Body of pancreas (tissue), 4 donors: ENCODE measurements at places on chromosomes 7 and 10. TPM values are rescaled to one million over a fixed set of nuclear protein-coding genes. Genes with fewer than 3 reads are reported as not detected.

DNA sequence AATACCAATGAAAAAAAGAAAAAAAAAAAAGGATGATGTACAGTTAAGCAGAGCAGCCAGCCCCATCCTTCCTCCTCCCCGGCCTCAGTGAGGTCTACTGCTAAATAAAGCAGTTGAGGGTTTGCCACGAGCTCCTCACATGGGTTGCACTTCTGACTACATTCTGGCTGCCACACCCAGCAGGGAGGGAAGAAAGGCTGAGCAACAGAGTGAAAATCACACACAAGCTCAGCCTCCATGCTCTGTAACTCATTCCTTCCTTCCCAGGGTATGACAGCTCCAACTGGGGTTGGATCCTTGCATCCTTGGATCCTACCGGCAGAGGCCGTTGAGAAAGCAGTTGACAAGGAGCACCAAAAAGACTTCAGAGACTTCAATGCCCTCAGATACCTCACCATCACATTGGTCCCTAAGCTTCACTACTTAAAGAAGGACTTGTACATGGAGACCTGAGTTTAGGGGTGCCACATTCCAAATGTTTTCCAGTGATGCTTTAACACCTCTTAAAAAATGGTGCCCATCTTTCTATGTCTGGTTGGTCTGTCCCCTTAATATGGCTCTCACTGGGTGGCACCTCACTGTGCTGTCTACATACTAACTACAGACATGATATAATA lies 52.9 kb upstream of the PIK3CG start:
- DNase-seq: no peak

GRCh38 chr10:119131512-119132240 lies 27.8 kb downstream of the DENND10 start:
- DNase-seq: no peak

DNA sequence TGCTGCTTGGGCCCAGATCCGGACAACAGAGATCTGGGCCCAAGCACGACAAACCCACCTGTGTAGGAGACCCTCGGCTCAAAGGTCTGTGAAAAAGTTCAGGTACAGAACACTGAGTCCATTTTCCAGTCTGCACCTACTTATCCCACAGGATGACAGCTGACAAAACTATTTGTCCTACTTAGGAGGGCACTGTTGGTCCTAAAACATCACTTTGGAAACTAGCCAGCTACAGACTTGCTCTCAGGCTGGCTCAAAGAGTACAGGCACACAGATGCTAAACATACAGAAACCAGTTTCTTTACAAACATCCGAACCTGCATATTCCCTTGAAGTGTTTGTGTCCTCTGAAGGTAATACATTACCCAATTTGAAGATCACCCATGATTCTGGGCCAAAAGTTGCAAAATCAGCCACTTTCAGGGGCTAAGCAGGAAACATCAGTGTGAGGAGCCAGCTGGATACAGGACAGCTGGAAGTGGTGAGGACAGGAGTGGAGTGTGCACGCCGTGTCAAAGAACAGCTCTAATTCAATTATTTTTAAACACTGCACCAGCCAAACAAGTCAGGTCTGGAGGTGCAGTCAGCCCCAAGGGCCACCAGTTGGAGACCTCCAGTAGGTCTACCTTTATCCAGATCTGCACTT lies 88.5 kb downstream of the NOC3L start:
- DNase-seq: peak; percentile 43

DNA sequence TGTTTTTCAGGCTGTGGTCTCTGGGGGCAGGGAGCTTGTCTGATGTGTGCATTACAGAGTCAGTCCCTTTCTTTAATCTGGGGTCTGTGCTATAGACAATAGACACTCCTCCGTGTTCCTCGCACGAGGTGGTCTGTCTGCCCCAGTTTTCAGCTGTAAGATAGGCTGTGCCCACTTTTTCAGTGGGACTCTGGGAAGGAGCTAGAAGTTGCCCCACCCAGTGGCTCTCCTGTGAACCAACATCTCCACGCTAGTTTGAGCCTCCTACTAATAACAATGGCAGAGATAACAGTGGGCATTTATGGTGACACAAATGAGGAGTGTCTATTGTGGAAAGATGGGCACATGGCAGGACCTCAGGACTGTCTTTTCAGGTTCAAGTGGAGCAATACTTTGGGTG lies 44.0 kb downstream of the ADRB1 start:
- DNase-seq: no peak

- DNase-seq: no peak
Observed at GRCh38 chr10:123454987-123455386, 211.2 kb upstream of the GPR26 start.

DNA sequence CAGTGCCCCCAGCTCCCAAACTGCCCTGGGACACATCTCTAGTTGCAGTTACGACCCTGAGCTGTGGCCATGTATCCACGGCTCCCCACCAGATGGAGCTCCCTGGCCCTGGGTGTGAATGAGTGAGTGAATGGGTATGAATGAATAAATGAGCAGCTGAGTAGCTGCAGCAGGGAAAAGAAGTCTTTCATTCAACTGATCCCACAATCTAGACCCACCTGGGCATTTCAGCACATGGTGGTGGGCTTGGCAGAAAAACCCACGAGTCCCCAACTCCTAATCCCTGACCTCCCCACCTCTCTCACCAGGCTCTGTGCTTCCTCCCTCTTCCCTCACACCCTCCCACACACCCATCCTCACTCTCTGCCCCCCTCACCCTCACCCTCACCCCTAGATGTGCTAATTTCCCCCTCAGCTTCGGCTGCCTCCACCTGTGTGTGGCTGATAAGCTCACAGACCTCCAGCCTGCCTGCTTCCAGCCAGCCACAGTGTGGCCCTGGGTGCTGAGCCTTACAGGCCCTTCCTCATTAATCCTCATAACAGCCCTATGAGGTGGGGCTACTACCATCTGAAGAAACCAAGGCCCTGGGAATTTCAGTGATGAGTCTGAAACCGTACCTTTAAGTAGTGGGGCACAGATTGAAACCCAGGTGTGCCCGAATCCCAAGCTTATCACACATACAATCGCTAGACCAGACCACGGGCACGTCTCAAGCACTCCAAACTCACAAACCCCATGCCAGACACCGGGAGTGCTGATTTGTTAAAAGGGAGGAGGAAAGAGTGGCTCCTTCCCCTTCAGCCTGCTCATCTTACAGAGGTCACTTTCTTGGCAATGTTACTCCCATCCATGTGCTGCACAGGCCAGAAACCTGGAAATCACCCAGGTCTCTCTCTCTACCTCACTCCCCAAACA lies 2.2 kb upstream of the ATP6V1F start:
- DNase-seq: no peak

DNA sequence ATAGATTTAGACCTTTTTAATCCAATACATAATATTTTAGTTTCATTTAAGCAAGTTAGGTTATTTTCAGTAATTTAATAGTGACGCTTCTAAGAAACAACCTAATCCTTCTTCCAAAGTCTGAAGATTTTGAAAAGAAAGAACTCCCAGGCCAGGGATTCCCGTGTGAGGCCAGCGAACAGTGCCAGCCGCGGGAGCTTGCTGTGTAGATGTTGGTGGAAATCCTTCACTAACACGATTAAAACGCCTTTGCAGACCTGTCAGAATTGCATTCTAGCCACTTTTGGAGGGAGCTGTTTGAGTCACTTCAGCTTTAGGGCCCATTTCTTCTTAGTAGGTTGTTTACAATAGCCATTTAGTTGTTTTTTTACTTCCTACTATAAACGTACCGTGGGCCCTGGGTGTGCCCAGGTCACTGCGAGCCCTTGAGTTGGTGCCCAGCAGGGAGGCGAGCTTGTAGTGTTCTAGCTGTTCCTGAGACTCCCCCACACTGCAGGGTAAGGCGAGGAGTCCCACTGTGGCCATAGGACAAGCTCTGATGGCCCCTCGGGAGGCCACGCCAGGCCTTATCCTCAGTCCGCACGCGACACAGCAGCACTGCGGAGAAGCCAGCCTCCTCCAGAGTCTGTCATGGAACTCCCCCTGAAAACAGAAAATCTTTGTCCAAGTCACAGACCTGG lies 32.3 kb downstream of the PPP2R2D start:
- no peak for DNase-seq

DNA sequence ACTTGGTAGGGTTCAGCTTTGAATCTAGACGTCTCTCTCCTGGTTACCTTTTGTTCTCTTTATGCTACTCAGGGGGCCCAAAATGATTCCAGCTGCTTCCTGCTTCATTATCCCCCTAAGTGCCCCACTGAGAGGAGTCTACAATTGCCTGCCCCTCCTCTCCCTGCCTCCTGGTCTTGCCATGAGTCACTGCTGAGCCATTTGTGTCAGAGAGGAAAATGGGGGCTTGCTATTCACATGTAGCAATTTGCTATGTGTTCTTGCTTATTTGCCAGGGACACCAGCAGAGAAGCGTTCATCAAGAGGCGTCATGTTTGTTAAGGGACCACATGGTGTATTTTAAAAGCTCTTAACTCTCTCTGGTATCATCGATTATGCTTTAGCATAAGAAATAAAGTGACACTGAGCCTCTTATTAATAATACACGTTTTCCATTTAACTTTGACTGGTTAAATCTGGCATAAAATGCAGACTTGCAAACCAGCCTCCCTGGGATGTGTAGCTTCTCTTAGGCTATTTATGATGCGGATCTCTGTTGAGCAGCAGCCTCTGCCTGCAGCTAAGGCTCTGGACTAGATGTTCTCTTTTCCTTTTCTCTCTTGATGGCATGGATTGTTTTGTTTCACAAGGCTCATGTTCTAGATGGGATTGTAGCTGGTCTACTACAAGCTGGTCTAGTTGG lies 239.3 kb downstream of the AUTS2 start:
- DNase-seq: no peak

GRCh38 chr7:98396768-98397167 lies 4.1 kb downstream of the BAIAP2L1 start:
- DNase-seq: no peak

Gene HOXA10
- total RNA-seq: not detected

GRCh38 chr7:17446340-17446739 lies 147.9 kb downstream of the AHR start:
- DNase-seq: no peak

DNA sequence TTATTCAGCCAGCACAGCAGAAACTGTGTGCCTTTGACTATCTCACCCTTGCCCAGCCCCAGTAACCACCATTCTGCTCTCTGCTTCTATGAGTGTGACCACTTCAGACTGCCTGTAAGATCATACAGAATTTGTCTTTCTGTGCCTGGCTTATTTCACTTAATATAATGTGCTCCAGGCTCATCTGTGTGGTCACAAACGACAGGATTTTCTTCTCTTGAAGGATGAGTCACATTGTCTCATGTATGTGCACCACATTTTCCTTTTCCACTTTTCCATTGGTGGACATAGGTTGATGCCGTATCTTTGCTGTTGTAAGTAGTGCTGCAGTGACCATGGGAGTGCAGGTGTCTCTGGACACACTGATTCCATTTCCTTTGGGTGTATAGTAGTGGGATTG lies 122.5 kb upstream of the LANCL2 start:
- DNase-seq: no peak

DNA sequence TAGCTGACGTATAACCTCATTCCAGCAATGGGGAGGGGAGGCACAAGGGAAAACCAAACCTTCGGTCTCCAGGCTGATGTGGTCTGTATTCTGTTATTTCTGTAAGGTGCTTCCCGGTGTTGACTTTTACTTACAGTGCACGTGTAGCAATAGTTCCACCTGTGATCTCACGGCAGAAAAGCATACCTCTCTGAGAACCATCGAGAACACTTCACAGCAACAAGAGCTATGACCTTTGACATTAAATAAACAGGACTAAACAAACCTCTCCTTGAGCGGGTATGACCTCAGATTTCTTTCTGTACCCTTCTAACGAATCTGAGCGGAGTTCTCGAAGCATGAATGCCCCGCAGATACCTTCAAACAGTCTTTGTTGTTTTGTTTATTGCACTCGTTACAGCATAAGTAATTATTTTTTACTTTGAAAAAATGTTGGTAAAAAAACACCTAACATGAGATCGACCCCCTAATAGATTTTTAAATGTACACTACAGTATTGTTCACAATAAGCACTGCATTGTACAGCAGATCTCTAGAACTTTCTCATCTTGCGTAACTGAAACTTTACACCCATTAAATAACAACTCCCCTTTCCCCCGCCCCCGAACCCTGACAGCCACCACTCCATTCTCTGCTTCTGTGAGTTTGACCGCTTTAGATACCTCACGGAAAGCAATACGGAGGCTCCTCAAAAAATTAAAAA lies 282.3 kb downstream of the GATA3 start:
- no peak for DNase-seq

DNA sequence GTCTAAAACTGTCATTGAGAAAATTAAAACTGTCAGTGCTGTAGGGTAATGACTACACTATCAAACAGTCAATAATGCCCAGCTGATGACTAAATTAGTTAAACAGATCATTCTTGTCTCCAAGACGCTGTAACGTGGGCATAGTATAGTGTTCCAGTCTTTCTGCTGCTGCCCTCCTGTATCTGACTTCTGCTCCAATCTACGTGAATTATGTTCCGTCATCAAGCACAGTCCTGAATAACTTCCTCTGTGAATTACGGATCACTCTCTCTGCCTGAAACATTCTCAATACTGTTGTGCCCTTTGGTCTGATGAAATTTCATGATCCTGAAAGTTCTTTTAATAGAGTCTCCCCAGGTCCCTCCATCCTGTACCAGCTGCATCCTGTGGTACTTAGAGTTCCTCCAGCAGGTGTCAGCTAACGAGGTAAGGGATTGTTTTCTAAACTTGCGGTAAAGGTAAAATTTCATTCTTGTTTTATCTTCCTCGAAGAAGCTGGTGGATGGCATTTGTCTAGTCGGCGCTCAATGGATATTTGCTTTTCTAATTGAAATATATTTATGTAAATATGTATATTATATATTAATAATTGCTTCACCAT lies 393.5 kb upstream of the ADARB2 start:
- DNase-seq: no peak

GRCh38 chr10:451021-451471 lies 238.4 kb downstream of the DIP2C start:
- no peak for DNase-seq

GRCh38 chr10:103197174-103197573 lies 4.1 kb upstream of the NT5C2 start:
- peak; percentile 47 for DNase-seq

GRCh38 chr7:8629504-8629903 lies 196.1 kb downstream of the NXPH1 start:
- DNase-seq: no peak

- DNase-seq: no peak
Observed at GRCh38 chr10:133264461-133264860, 12.2 kb downstream of the ADAM8 start.
